ENCODE measurements at places on chromosomes 7 and 10.

- no peak for DNase-seq
Observed at GRCh38 chr10:127296696-127297095, 100.3 kb upstream of the INSYN2A start.

DNA sequence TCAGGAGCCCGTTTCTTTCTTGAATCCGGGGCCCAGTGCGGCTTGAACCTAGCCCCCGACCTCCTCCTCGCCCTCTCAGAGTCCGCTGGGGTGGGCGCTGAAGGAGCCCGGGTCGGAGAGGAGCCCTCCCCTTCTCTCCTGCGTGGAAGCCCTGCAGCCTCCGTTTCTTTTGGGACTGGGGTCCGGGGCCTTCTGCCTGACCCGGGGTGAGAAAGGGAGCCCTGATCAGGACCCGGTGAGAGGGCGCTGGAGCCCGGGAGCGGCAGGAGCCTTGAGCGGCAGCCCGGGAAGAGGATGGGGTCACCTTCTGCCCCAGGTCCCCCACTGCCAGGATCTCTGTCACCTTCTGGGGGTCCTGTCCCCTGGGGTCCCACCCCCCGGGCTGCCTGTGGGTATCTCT, 162.3 kb downstream of the ZNF33B start:
- DNase-seq, result no peak

- no peak for DNase-seq
Observed at GRCh38 chr10:6204063-6204340, 1.3 kb downstream of the PFKFB3 start.

GRCh38 chr7:68238204-68238805, 1241.7 kb downstream of the TYW1 start:
- DNase-seq, result no peak

GRCh38 chr7:128902761-128903585, 7.5 kb downstream of the KCP start:
- no peak for DNase-seq

GRCh38 chr7:103129702-103130549, 19.0 kb downstream of the NAPEPLD start:
- DNase-seq, result no peak

DNA sequence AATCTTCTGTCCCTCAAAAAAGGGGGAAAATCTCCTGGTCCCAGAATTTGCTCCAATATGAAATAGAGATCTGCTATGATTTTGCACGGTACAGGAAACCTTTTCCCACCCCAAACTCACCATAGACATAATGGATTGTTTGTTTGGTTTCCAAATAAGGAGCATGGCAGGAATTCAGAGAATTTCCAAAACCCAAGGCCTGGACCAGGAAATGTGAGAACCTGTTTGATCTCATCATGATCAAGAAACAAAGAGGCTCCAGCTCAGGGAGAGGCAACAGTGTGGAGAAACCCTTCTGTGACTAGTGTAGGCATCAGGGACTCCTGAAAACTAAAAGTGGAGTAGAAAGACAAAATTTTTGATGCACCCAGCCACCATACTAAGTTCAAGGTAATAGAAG, 1548.1 kb upstream of the LRRTM3 start:
- DNase-seq, result no peak

GRCh38 chr7:106592282-106593027, 68.5 kb downstream of the CCDC71L start:
- DNase-seq, result no peak

- DNase-seq, result no peak
Observed at GRCh38 chr10:72729528-72729927, 37.6 kb downstream of the MCU start.

GRCh38 chr7:26850193-26850651, 14.2 kb downstream of the SKAP2 start:
- no peak for DNase-seq
